ENCODE measurements at places on chromosomes 16 and 17. TPM values are rescaled to one million over a fixed set of nuclear protein-coding genes. Genes with fewer than 3 reads are reported as not detected.
A peak's percentile ranks its signal among the peaks of the same experiment; 100 is the strongest.

DNA sequence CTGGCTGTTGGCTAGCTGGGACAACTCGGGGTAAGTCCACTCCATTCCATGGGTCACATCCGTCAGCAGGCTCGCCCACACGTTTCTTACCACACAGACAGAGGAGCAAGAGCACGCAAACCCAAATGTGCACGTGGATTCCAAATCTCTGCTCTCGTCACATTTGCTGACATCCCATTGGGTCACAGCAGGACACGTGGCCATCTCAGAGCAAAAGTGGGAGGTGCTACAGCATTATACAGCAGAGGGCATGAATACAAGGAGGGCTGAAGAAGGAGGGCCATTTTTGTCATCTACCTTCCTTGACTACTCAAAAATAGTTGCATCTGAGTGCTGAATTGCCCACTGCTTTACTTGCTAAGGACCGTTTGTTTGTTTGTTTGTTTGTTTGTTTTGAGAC is 84.7 kb downstream of the RBBP6 start:
- DNase-seq, result no peak
- no peaks in the 10 kb centered on the region for H3K27me3 ChIP-seq
- no peak overlapping the region for H3K4me3 ChIP-seq
- H3K36me3 ChIP-seq, result no peaks in the 10 kb centered on the region

DNA sequence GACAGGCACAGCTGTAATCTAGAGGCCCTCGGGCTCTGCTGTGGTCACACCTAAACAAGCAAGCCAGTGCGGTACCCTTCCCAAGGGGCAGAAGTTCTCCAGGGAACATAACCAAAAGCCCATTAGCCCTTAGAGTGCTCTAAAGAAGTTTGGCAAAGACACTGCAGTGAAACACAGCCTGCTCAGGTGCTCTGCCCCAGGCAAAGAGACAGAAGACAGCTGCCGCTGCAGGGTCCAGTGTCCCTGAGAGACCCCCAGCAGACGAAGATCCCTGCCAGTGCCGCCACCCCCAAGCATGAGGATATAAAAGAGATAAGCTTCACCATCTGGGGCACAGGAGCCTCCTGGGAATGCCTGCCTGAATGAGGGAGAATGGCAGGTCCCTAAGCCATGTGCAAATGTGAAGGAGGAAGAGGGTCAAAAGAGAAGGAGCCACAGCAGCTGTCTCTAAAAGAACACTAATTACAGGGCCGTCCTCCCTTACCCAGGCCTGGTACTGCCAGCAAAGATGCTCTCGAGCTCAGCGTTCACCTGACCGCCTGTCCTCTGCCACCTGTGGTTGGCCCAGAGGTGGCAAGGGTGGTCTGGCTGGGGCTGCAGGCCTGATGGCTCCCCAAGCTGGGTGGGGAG is 29.7 kb downstream of the CUEDC1 start:
- no peak overlapping the region for H3K27ac ChIP-seq
- no peak overlapping the region for H3K4me3 ChIP-seq
- no peaks in the 10 kb centered on the region for H3K27me3 ChIP-seq
- DNase-seq, result no peak
- H3K4me1 ChIP-seq, result peaks cover 57% of the 10 kb centered on the region

CA5A gene
- total RNA-seq, result not detected

PRR15L gene
- 47.4 TPM for total RNA-seq

DNA sequence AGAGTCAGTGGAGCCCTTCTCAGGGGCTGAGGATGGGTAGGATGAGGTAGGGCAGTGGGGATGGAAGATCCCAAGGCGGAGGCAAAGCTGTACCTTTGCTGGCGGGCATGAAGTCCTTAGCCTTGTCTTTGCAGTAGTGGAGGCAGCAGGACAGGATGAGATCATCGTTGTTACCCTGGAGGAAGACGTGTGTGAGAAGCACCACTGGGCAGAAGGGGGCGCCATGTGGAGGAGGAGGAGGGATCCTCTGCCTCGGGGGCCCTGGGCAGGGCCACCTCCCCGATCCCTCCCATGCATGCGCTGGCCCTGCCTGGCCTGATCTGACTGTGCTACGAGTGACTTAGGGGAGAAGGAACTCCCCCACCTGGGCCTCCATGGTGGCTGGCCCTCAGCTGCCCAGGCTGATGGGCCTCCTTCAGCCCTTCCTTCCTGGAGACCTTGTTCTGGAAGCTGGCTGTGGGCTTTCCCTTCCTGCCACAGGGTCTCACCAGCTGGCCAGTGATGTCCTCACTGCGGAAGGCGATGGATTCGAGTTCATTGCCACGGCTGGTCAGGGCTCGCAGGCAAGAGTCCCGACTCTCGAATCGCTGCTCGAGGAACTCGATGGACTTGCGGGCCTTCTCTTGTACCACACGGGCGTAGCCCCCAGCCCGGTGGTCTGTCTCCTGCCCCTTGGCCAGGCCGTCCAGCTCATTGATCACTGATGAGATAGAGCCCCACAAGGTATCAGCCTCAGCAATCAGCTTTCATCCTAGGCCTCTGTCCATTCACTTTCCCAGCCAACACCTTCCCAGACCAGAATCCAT is 10.3 kb downstream of the HIC1 start:
- peaks cover 72% of the 10 kb centered on the region for H3K4me1 ChIP-seq
- no peaks in the 10 kb centered on the region for H3K27me3 ChIP-seq
- no peak overlapping the region for H3K4me3 ChIP-seq
- H3K36me3 ChIP-seq, result peaks cover 24% of the 10 kb centered on the region

- no peaks in the 10 kb centered on the region for H3K36me3 ChIP-seq
- H3K4me3 ChIP-seq, result no peak overlapping the region
- H3K4me1 ChIP-seq, result peaks cover 24% of the 10 kb centered on the region
- H3K27ac ChIP-seq, result no peak overlapping the region
Observed at GRCh38 chr17:76243826-76244679, 3.8 kb upstream of the RNF157 start.

NDUFAF8 gene
- total RNA-seq, result 32.6 TPM

GRCh38 chr16:78485917-78486257 is 386.4 kb downstream of the WWOX start:
- no peak overlapping the region for H3K4me3 ChIP-seq
- no peaks in the 10 kb centered on the region for H3K27me3 ChIP-seq
- no peaks in the 10 kb centered on the region for H3K36me3 ChIP-seq
- H3K27ac ChIP-seq, result no peak overlapping the region

DNA sequence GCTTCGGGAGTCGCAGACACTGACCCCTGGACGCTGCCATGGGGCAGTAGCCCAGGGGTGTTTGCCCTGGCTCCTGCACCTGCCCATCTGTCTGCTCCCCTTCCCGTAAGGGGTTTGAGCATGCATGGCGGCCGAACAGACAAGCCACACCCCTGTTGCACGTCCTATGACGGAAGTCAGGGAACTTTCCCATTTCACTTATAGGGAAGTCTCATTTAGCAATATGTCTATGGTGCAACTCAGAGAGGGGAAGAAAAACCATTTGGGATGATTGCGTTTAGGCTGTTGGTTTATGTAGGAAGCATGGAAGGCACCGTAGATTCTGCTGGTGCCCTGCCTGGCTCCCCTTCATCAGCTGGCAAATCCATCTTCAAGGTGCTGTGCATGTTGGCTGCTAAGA is 112.5 kb downstream of the HAPSTR1 start:
- DNase-seq, result no peak
- no peak overlapping the region for H3K27ac ChIP-seq
- no peak overlapping the region for H3K4me3 ChIP-seq
- no peaks in the 10 kb centered on the region for H3K4me1 ChIP-seq
- H3K36me3 ChIP-seq, result no peaks in the 10 kb centered on the region

GRCh38 chr17:17741349-17742023 is 60.2 kb downstream of the RAI1 start:
- DNase-seq, result no peak
- H3K27me3 ChIP-seq, result no peaks in the 10 kb centered on the region
- H3K27ac ChIP-seq, result no peak overlapping the region
- peaks cover 43% of the 10 kb centered on the region for H3K4me1 ChIP-seq

ADGRG1 gene
- total RNA-seq, result 66.9 TPM

GAST gene
- not detected for total RNA-seq

GRCh38 chr16:3589991-3590701 is 12.9 kb upstream of the NLRC3 start:
- H3K27me3 ChIP-seq, result no peaks in the 10 kb centered on the region
- no peak overlapping the region for H3K4me3 ChIP-seq
- peaks cover 21% of the 10 kb centered on the region for H3K4me1 ChIP-seq
- H3K27ac ChIP-seq, result peak overlapping the region; percentile 55
- H3K36me3 ChIP-seq, result no peaks in the 10 kb centered on the region

- peak; percentile 81 for DNase-seq
- H3K27ac ChIP-seq, result peak overlapping the region; percentile 90
Observed at GRCh38 chr17:7885367-7886226, 3.0 kb upstream of the CHD3 start.

C17orf107 gene
- 2.7 TPM for total RNA-seq

DNA sequence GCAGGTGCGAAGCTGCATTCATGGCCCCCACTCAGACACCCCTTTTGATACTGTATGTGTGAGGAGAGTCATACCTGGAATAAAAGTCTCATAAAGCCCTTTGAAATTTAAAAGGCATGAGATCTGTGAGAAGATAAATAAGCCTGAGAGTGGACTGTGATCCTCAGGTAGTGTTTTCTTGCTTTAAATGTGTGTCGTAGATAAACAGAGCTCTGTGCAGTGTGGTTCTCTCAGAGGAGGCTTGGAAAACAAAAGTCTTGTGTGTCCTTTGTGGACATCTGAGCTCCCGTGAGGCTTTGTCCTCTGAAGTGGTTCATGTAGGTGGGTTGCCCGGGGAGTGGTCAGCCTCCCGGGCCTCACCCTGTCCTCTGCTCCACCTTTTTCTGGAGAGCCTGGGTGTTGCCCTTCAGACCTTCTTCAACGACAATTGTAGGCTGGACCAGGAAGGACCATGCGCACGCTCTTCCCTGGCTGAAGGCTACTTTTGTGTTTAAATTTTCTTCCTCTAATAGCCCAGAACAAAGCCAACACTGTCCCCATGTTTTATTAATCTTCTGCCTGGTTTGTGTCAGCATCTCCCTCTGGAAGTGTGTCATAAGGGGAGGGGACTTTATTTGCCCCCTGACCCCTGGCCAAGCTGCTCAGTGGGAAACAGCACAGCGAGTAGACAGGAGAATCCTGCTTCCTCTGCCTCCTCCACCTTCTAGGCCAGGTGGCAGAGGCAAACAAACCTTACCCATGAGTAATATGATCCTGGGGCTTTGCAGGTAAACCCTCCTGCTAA is 151.2 kb downstream of the MSI2 start:
- H3K4me3 ChIP-seq, result no peak overlapping the region
- H3K36me3 ChIP-seq, result no peaks in the 10 kb centered on the region
- no peak overlapping the region for H3K27ac ChIP-seq

GRCh38 chr17:8386841-8387240 is 3.8 kb upstream of the RPL26 start:
- DNase-seq, result no peak
- no peak overlapping the region for H3K27ac ChIP-seq
- no peaks in the 10 kb centered on the region for H3K27me3 ChIP-seq
- no peak overlapping the region for H3K4me3 ChIP-seq

NPIPA2 gene
- 5.9 TPM for total RNA-seq

MT1E gene
- total RNA-seq, result 154 TPM

- no peak overlapping the region for H3K27ac ChIP-seq
- H3K4me3 ChIP-seq, result no peak overlapping the region
- peaks cover 17% of the 10 kb centered on the region for H3K4me1 ChIP-seq
- DNase-seq, result peak; percentile 83
- H3K27me3 ChIP-seq, result no peaks in the 10 kb centered on the region
Observed at GRCh38 chr16:23435500-23435899, 17.5 kb downstream of the COG7 start.
